ENCODE measurements at places on chromosomes 5 and 9.
A peak's percentile ranks its signal among the peaks of the same experiment; 100 is the strongest.

- DNase-seq = no peak
Observed at GRCh38 chr9:108478431-108479332, 377.1 kb downstream of the ACTL7B start.

GRCh38 chr5:81907012-81907635 lies 64.7 kb upstream of the ATG10 start:
- no peak for DNase-seq

DNA sequence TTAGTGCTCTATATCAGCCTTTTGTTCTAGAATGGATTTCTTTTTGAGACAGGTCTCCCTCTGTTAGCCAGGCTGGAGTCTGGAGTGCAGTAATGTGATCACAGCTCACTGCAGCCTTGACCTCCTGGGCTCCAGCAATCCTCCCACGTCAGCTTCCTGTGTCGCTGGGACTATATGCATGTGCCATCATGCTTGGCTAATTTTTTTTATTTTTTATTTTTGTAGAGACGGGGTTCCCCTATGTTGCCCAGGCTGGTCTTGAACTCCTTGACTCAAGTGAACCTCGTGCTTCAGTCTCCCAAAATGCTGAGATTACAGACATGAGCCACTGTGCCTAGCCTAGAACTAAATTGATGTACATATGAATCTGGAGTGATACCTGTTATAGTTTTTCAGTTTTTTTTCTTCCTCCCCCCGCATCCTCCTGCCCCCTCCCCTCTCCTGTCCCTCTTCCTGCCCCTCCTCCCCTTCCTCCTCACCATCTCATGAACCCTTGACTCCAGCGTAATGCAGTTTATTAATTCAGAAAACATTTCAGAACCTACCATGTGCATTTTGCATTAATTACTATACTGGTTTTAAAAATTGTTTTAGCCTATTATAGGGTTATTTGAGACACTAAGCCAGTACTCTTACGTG lies 37.4 kb upstream of the TNFAIP8 start:
- no peak for DNase-seq

- no peak for DNase-seq
Observed at GRCh38 chr5:153099328-153099727, 391.1 kb upstream of the GRIA1 start.

GRCh38 chr9:134419684-134420076 lies 93.4 kb downstream of the RXRA start:
- DNase-seq = no peak

DNA sequence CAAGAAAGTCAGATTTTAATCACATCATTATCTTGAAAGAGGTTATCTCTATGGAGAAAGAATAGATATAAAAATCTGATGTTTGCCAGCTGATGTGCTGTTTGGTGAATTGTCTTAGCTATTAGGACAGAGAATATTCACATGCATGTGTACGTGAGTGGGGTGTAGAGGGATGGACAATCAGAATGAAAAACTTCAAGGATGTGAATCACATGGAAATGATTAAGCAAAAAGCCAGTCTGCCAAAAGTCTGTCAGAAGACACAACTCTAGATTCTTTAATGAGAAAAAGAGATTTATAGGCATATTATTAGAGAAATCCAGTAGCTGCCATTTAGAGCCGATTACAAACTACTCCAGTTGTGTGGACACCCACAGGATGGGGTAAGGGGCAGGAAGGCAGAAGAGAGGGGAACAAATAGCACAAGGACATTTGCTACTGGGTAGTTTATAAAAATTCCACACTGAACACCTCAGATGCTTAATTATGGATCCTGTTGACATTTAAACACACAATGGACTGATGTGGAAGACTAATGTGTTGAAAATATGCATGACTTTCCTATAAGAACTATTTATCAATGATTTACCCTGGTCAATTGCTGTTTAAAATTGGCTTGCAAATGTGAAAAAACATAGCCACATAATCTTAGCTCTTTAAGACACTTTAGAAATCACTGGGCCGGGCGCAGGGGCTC lies 127.4 kb downstream of the PTTG1 start:
- DNase-seq = no peak

GRCh38 chr5:71788794-71789193 lies 69.7 kb downstream of the CARTPT start:
- no peak for DNase-seq

DNA sequence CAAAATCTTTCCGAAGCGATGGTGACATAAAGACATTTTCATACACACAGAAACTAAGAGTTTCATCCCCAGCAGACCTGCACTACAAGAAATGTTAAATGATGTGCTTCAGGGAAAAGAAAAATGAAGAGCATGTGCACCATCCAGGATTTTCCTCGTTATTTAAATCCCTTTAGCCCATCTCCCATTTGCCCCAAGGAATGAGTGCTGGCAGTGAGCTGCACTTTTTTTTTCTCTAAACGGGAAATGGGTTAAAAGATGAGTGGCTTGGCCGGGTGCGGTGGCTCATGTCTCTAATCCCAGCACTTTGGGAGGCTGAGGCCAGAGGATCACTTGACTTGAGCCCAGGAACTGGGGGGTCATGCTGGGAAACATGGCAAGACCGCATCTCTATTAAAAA lies 6.8 kb upstream of the LRRC14B start:
- DNase-seq = no peak

GRCh38 chr5:73867345-73868335 lies 241.6 kb downstream of the ARHGEF28 start:
- no peak for DNase-seq

- no peak for DNase-seq
Observed at GRCh38 chr9:134040176-134040565, 14.9 kb downstream of the BRD3OS start.

DNA sequence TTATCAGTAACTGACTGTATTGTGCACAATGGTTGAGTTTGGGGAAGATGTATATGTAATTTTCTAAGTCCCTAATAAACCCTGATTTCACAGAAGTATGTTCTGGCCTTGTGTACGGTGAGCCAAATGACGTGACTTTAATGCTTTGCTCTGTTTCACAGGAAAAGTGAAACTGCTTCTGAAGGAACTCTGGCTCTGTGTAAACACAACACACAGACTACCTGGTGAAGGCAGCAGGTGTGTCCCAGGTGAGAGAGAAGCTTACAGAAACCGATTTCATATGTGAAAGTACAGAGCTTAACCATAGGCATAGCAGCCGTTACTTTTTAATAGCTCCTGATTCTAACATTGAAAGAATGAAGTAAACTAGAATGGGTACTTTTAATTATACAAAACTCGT lies 31.9 kb downstream of the ICE1 start:
- DNase-seq = no peak

GRCh38 chr9:116208417-116209232 lies 55.0 kb downstream of the PAPPA start:
- DNase-seq = no peak

GRCh38 chr9:130662970-130663257 lies 1.5 kb upstream of the PRDM12 start:
- no peak for DNase-seq

- peak; percentile 73 for DNase-seq
Observed at GRCh38 chr9:32571969-32572899, 725 bp downstream of the NDUFB6 start.

DNA sequence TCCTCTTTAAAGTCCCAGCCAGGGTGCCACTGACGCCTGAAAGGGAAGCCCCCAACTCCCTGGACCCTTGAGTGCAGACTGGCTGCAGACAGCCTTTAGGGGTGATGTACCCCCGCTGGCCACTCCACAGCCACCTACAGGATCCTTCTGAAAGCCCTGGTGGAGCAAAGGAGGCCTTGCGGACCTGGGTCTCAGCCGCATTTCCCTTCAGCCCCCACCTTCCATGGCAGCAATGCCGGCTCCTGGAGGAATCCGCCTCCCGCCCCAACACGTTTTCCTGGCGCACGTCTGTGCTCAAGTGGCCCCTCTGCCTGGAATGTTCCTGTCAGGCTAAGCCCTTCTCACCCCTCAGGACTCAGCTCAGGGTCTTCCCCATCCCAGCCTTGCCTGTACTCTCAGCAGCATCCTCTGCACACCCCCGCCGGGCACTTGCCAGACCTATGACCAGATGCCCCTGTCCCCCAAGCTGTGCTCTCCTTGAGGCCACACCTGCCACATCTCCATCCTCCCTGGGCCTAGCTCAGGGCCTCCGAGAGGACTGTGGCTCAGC lies 134.1 kb upstream of the RAPGEF1 start:
- DNase-seq = no peak

DNA sequence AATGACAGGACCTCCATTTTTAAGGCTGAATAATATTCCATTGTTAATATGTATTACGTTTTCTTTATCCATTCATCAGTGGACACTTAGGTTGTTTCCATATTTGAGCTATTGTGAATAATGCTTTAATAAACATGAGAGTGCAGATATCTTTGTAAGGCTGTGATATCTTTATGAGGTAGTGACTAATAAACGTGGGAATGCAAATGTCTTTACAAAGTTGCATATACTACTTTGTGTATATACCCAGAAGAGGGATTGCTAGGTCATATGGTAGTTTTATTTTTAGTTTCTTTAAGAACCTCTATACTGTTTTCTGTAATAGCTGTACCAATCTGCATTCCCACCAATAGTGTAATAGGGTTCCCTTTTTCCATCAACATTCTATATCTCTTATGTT lies 148.7 kb downstream of the FOCAD start:
- DNase-seq = no peak

All from effector memory CD8-positive, alpha-beta T cell (primary cell).